ENCODE measurements at places on chromosomes 5 and 9. TPM values are rescaled to one million over a fixed set of nuclear protein-coding genes. Genes with fewer than 3 reads are reported as not detected.

PWWP2A gene
- polyA plus RNA-seq: 6.3 TPM

SLC34A1 gene
- 211 TPM for polyA plus RNA-seq

ZDHHC11 gene
- 1.6 TPM for polyA plus RNA-seq

PPP3R2 gene
- not detected for polyA plus RNA-seq

PCDHGB3 gene
- 0.15 TPM for polyA plus RNA-seq

SOHLH1 gene
- not detected for polyA plus RNA-seq

- no peak for DNase-seq
Measured at GRCh38 chr5:135154197-135154596, 120.2 kb upstream of the PITX1 start.

DNA sequence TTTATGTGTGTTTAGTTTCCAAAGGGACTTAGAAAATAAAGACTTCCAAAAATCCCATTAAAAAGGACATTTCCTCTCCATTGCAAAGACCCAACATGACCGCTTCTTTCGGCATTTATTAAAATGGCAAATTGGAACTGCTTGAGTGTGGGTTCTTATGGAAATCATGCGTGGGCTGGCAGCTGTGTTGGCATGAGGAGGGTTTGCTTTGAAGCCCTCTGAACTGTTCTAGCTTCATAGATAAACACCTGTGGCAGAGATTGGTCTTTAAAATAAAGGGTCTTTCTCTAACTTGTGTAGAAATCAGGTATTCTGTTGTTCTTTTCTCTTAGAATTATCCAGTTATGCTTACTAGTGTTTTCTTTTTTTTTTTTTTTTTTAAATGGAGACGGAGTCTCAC is 55.9 kb upstream of the TEX48 start:
- DNase-seq: no peak

- DNase-seq: no peak
Measured at GRCh38 chr5:77599679-77600078, 38.8 kb downstream of the OTP start.

GRCh38 chr5:16034319-16035001 is 145.1 kb downstream of the MARCHF11 start:
- no peak for DNase-seq

DNA sequence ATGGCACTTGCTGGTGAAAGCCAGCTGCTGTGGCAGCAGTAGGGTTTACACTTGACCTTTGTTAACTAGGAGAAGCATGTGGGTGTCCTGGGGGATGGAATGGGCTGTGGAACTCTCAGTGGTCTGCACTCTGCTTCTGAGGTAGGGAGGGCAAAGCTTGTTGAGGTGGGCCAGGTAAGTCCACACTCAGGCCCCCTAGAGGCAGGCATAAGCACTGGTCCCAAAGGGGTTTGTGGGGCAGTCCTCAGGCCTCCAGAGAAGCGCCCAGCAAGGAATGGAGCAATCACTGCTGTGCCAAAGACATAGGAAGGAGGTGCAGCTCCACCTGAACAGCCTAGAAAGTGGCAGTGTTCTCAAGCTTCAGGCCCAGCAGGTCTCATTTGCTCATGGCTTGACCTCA is 34.7 kb downstream of the INSL4 start:
- DNase-seq: no peak

DNA sequence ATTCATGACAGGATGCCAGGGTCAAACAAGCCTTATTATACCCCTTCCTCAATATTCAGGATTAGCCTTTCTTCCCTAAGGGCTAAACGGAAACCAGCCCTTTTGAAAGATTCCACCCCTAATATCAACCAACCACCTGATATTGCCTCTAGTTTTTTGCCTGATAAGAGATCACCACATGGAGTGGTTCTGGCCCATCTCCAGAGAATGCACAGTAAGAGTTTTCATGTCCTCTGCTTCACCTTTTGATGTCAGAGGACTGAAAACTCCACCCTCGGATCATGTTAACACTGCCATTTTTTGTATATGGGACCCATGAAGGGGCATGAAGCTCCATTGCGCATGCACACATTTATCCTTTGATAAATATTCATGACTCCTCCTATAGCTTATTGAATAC is 5.8 kb upstream of the LNPEP start:
- no peak for DNase-seq

- no peak for DNase-seq
Measured at GRCh38 chr9:137242269-137243203, 1.4 kb downstream of the TUBB4B start.

GRCh38 chr9:14031810-14032209 is 282.1 kb downstream of the NFIB start:
- no peak for DNase-seq

- no peak for DNase-seq
Measured at GRCh38 chr5:53100606-53101005, 9.0 kb downstream of the MOCS2 start.

GRCh38 chr5:76867827-76868693 is 18.2 kb downstream of the S100Z start:
- no peak for DNase-seq

All from kidney (tissue), 22 donors.